Regular cardiac myocyte (primary cell): ENCODE measurements at places on chromosomes 11 and 22. TPM values are rescaled to one million over a fixed set of nuclear protein-coding genes. Genes with fewer than 3 reads are reported as not detected.

SCGB1D2 gene
- not detected in 2 replicates for total RNA-seq

OR4A16 gene
- total RNA-seq = not detected in 2 replicates

USH1C gene
- not detected in 2 replicates for total RNA-seq

MAP6 gene
- total RNA-seq = 0.58 and 2.5 TPM in 2 replicates

OR51E2 gene
- 0.19 and 0.56 TPM in 2 replicates for total RNA-seq

SYT12 gene
- 0.19 and 2.0 TPM in 2 replicates for total RNA-seq

ST14 gene
- under 0.01 TPM in 2 replicates for total RNA-seq

OR52R1 gene
- total RNA-seq = not detected in 2 replicates

HNRNPUL2 gene
- total RNA-seq = 5.6 and 6.1 TPM in 2 replicates

C11orf86 gene
- not detected in 2 replicates for total RNA-seq

OR2AT4 gene
- total RNA-seq = not detected in 2 replicates

CHADL gene
- total RNA-seq = 0.96 and 1.4 TPM in 2 replicates

IGSF22 gene
- under 0.01 TPM in 2 replicates for total RNA-seq

ALKBH8 gene
- 7.3 and 14.2 TPM in 2 replicates for total RNA-seq

GTSE1 gene
- total RNA-seq = 0.56 and 11.3 TPM in 2 replicates

APOC3 gene
- total RNA-seq = not detected in 2 replicates

KCTD14 gene
- 0.56 and 1.9 TPM in 2 replicates for total RNA-seq

MS4A7 gene
- total RNA-seq = not detected in 2 replicates

SEPTIN3 gene
- under 0.01 TPM in 1 of 2 replicates, not detected in the other for total RNA-seq

TPBGL gene
- 0.28 TPM in 1 of 2 replicates, not detected in the other for total RNA-seq

ELFN2 gene
- total RNA-seq = under 0.01 TPM in 1 of 2 replicates, not detected in the other

RBMXL2 gene
- total RNA-seq = under 0.01 TPM in 1 of 2 replicates, not detected in the other

MMP8 gene
- under 0.01 TPM in 1 of 2 replicates, not detected in the other for total RNA-seq

OR8A1 gene
- total RNA-seq = not detected in 2 replicates

GDPD4 gene
- total RNA-seq = not detected in 2 replicates

TRIM49 gene
- total RNA-seq = not detected in 2 replicates

NPTXR gene
- total RNA-seq = 0.58 and 2.5 TPM in 2 replicates

TYMP gene
- 7.1 and 13.5 TPM in 2 replicates for total RNA-seq

F2 gene
- total RNA-seq = 0.19 and 0.28 TPM in 2 replicates

C11orf21 gene
- total RNA-seq = not detected in 2 replicates

KLHDC7B gene
- total RNA-seq = under 0.01 TPM in 2 replicates

MIAT gene
- 0.38 and 1.1 TPM in 2 replicates for total RNA-seq

LIN7C gene
- 58.9 and 85.1 TPM in 2 replicates for total RNA-seq

CDKN1C gene
- total RNA-seq = 0.19 and 5.6 TPM in 2 replicates

WT1 gene
- total RNA-seq = 0.28 and 0.38 TPM in 2 replicates

CNTN5 gene
- 0.56 and 1.5 TPM in 2 replicates for total RNA-seq

BAIAP2L2 gene
- total RNA-seq = 0.56 and 1.7 TPM in 2 replicates

MISFA gene
- 0.19 and 2.0 TPM in 2 replicates for total RNA-seq

NTM gene
- total RNA-seq = 20.3 and 43.3 TPM in 2 replicates

CCDC87 gene
- 0.19 and 0.28 TPM in 2 replicates for total RNA-seq
